ENCODE measurements at places on chromosomes 7 and 10.
A peak's percentile ranks its signal among the peaks of the same experiment; 100 is the strongest.

- DNase-seq = peak; percentile 62
Measured at GRCh38 chr10:79322616-79323543, 24.4 kb upstream of the PPIF start.

- DNase-seq = no peak
Measured at GRCh38 chr7:121924269-121925186, 51.6 kb downstream of the PTPRZ1 start.

GRCh38 chr7:12879139-12879538 lies 191.7 kb downstream of the ARL4A start:
- no peak for DNase-seq

DNA sequence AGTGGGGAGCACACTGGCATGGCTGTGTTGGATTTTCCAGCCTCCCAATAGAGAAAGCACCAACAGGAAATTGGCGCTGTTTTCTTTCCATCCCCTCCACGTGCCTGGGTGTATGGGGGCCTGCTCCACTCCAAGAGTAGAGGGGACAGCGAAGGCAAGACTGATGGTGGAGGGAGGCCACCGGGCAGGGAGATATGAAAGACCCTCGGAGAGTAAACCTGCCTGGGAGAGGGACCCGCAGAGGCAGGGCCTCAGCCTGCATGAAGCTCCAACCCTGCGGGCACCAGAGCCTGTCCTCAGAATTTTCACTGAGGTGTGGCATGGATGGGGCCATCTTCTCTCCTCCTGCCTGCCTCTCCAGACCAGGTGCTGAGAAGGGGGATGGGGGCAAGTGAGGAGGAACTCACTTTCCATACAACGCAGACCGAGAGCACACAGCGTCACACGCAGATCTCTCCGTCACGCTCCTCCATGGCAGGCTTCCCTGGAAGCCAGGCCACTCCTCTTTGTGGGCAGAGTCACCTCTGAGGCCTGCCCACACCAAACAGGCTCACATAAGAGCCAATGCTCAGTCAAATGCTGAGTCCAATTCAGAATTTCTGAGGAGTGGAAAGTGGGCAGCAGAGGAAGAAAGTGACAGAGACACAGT lies 18.8 kb downstream of the ANXA11 start:
- no peak for DNase-seq

GRCh38 chr10:125538947-125539731 lies 143.8 kb downstream of the TEX36 start:
- no peak for DNase-seq

GRCh38 chr7:98130959-98131358 lies 24.3 kb downstream of the LMTK2 start:
- DNase-seq = no peak

- no peak for DNase-seq
Measured at GRCh38 chr7:47534322-47535034, 47.4 kb downstream of the TNS3 start.

DNA sequence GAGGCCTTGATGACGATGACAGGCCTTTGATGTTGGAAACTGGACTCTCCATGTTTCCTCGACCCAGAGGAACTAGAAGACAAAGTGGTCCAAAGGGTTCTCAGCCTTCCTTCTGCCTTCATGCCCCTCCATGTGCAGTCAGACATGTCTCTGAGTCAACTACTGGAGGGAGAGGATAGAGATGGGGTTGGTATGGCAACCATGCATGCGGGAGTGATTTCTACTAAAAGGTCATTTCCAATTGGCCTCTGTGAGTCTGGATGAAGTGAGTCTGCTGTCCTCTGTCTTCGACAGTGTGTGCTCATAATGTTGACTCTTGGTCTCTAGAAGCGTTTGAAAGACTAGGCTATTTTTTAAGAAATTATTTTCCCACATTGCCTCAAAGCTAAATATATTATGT lies 29.2 kb downstream of the STK17A start:
- no peak for DNase-seq

DNA sequence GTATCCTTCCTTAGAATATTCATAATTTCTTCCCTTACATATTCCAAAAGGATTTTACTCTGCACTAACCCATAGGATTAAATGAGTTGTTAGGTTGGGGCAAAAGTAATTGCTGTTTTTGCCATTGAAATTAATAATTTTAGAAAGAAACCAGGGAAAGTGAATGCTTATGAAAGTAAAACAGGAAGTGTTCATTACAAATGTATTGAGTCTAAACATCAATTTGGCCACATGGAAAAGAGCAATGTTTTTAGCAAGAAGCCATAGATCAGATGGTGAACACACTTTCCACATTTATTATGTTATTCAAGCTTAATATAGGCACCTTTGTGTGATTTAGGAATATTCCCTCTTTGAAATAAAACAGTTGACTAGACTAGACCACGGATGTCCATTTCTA lies 102.9 kb downstream of the SUGCT start:
- no peak for DNase-seq

DNA sequence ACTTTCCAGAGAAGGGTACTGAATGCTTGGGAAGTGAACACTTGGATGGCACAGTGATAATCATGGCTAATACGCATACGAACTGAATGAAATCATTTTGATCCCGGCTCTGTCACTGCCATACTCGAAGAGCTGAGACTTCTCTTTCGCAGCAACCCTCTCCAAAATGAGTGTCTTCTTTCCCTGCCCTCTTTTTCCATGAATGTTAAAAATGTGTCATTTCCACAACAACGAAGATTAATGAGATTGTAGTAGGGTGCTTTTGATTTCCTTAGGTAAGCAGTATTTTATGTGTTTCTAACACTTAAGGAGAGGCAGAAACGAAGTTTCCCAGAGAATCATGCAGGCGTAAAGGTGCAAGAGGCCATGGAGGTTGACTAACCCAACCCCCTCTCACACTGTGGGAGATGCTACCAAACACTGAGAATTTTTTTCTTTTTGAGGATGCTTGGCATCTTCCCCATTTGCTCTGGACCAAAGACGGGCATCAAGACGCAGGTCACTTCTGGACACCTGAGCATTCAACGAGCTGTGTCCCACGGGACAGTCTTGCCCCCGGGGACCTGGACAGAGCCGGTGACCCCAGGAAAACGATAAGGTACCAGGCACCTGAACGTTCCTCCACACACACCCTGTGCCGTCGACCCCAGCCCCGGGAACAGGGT lies 823 bp downstream of the COPG2 start:
- no peak for DNase-seq

DNA sequence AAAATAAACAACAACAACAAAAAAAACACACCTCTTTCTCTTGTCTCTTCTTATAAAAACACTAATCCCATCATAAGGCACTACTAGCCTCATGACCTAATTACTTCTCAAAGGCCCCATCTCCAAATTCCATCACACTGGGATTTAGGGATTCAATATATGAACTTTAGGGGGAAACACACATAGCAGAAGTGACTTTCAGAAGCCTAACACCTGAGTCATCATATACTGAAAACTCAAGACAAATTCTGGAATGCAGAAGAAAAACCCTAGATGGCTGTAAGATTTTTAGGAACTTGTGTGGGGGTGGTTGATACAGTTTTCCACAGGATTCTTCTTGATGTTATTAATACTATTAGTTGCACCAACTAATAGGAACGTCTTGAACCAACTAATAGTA lies 33.7 kb upstream of the CSTF2T start:
- DNase-seq = no peak

- no peak for DNase-seq
Measured at GRCh38 chr7:24812305-24812945, 55.2 kb upstream of the GSDME start.

DNA sequence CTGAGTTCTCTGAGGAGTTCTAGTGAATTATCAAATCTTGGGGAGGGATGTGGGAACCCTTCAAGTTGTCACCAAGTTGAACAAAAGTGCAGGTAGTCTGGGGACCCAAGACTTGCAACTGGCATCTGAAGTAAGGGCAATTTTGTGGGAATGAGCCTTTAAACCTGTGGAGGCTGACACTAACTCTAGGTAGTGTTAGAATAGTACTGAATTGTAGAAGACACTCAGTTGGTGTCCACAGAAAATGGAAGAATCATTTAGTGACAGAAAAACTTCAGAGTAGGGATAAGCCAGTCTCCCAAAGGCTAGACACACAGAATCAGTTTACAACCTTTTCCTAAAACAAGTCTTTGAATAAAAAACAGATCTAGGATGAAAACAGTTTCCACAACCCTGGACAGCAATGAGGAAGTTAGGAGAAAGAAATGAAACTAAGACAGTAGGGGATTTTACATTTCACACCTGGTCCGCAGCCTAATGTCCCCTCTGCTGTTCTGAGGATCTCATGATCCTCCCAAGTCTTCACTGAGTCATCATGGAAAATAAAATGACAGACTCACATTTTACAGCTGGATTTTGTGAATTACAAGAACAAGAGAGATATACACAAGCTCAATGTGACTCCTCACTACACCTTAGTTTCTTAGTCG lies 23.0 kb upstream of the ING3 start:
- no peak for DNase-seq

DNA sequence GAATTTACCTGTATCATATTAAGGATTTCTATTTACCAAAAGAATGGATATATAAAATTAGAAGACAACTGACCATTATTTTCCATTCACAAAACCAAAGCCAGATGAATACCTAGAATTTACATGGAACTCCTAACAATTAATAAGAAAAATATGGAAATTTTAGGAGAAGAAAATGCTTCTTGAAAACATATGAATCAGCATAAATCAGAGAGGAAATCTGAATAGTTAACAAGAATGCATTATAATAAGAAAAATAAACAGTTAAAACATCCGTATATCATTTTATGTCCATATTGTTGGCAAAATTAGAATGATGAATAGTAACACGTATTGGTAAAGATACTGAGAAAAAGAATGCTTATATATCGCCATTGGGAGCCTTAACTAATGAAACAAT lies 505.5 kb downstream of the NEBL start:
- DNase-seq = no peak

- DNase-seq = no peak
Measured at GRCh38 chr7:105773030-105773460, 103.4 kb downstream of the ATXN7L1 start.

DNA sequence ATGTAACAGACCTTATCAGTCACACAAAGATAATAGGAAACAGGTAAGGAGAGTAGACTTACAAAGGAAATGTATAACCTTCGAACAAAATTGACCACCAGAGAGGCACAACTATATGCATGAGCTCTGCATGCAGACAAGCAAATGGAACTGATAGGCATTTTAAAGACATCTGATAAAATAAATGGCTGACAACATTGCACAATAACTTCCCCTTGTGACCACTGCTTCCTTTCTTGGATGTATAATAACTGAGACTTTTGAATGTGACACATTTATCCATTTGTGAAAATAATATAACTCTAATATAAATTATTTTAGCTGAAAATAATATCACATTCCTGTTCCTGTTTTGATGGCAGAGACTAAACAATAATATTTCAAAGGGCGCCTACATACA lies 654.2 kb upstream of the STEAP1 start:
- DNase-seq = no peak

- no peak for DNase-seq
Measured at GRCh38 chr7:39091774-39092173, 114.1 kb downstream of the POU6F2 start.

DNA sequence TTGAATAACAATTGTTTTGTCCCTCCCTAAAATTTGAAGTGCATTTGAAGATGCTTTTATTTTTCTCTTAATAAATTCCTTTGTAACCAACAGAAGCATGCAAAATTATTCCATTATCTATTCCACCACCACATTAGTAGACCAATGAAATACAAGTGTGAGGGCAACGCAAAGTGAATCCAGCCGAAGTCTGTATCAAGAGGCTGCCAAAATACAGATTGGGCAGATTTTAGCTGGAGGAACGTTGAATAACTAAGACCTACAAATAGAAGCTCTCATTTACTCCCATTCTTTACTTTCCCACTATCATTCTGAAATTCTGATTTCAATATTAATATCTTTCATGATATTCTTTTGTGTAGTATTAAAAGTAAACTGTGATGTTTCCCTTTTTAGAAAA lies 233.7 kb downstream of the BMPER start:
- DNase-seq = no peak

- no peak for DNase-seq
Measured at GRCh38 chr7:102845346-102845745, 67.5 kb upstream of the LRRC17 start.

DNA sequence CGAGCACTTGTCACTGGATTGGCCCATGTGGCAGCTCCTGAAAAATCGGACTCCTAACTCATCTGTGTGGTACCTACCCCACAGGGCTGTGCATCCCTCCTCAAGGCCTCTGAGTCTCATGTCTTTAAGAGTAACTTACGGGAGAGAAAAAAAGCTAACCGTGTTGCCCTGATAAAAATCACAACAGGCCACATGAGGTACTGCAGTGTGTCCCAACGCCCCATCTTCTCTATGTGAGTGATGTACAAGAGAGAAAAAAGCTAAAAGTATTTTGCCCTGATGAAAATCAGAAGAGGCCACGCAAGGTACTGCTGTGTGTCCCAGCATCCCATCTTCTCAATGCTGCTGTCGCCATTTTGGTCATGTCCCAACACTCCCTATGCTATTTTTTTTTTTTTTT lies 41.2 kb upstream of the ADRB1 start:
- DNase-seq = no peak

DNA sequence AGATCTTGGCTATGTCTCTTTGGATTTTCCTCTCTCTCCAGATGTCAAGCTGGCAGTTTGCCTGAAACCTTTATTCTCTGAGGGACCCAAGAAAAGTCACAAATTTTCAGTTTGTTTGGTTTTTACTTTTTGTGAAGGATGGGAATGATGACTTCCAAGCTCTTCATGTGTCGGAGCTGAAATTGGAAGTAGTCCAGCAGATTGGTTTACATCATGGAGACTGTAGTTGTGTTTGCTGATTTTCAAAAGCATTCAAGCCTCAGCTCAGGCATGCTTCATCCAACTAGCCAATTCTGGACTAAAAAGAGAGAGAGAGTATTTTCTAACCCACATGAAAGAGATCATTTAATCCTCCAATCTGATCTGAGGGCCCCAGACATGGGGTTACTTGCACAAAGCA lies 326.2 kb upstream of the AUTS2 start:
- no peak for DNase-seq

DNA sequence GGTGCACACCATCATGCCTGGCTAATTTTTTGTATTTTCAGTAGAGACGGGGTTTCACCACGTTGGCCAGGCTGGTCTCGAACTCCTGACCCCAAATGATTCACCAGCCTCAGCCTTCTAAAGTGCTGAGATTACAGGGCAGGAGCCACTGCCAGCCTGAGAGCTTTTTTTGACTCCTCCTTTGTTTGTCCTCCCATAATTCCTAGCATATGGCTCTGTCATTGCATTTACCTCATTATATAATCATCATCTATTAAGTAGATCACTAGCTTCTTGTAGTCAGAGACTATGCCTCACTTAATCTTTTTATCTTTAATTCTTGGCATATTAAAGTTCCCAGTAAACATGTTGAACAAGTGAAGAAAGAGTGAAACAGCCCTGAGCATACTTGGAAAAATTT lies 82.1 kb downstream of the CPEB3 start:
- no peak for DNase-seq

Measured in stimulated activated CD8-positive, alpha-beta memory T cell treated with anti-CD3 and anti-CD28 coated beads, Interleukin-7, amount 100 ng/mL, for 1 hour (primary cell).